ENCODE measurements at places on chromosomes 3 and 15. TPM values are rescaled to one million over a fixed set of nuclear protein-coding genes. Genes with fewer than 3 reads are reported as not detected.

GRCh38 chr3:45506084-45506483 lies 88.5 kb upstream of the LIMD1 start:
- DNase-seq = no peak

PRRT3 gene
- polyA plus RNA-seq = 4.3 TPM

DNA sequence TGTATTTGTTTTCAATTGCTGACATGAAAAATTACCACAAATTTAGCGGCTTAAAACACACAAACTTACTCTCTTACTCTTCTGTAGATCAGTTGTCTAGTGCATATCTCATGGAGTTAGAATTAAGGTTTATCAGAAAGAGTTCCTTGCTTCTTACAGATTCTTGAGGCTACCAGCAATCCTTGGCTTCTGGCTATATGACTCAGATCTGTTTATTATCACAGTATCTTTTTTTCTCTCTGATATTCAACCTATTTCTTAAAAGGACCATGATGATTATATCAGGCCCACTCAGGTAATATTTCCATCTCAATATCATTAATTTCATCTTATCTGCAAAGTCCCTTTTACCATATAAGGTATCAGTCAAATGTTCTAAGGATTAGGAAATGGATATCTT lies 263.5 kb upstream of the BCHE start:
- no peak for DNase-seq

DNA sequence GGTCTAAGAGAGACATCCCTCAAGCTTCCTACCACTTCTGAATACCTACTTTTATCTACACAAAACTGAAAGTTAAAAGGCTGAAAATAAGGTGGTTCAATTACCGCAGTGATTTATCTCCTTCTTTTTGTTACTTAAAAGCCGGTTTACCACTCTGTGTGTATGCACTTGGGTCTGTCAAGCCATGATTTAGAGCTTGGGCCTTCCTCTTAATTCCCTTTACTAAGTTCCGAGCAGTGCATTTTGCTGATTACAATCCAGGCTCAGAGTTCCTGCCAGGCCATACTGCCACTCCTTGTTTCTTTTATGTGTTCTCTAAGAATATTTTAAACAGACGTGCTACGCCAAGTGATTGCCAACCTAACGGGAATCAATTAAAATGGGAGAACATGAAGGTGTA lies 16.5 kb downstream of the KCTD6 start:
- DNase-seq = no peak

GRCh38 chr15:87082581-87082980 lies 1002.9 kb downstream of the AGBL1 start:
- DNase-seq = no peak

DNA sequence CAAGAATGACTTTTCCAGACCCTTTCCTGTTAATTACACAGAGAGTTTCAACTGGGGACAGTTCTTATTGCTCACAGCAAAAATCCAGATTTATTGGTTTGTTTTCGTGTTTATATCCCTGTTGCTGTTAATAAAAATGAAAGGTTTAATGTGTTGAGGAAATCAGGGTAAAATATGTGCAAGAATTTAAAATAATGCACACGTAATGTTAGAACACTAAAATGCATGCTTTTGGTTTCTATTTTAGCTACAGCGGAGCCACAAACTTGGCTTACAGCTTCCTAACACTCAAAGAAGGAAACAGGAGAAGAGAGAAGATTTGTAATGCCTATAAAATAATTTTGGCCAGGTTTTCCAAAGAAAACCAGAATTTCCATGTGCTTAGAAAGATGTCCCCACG lies 62.7 kb downstream of the CASR start:
- peak; percentile 36 for DNase-seq

CILP gene
- 3.2 TPM for polyA plus RNA-seq

TFG gene
- polyA plus RNA-seq = 139 TPM

- DNase-seq = no peak
These were observed 42.6 kb upstream of the TP63 start for GRCh38 chr3:189588475-189589178.

DNA sequence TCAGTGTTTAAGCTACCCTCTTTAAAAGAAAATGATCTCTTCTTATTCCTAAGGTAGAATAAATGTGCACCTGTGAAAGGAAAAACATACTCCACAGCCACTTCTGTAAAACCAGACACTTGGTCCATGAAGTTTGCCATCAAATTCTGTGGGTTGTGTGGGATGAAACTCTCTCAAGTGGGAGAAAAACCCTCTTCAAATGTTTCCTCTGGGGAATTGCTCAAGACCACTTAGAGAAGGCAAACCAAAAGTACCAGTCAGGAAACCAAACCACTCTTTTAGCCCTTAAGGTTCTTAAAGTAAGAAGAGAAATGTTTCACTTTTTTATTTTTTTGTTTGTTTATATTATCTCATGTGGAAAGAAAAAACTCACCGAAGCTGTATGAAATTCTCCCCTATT lies 1.2 kb downstream of the COL8A1 start:
- no peak for DNase-seq

LYZL4 gene
- not detected for polyA plus RNA-seq

- no peak for DNase-seq
These were observed 46.1 kb downstream of the IQSEC1 start for GRCh38 chr3:13027154-13027553.

DNA sequence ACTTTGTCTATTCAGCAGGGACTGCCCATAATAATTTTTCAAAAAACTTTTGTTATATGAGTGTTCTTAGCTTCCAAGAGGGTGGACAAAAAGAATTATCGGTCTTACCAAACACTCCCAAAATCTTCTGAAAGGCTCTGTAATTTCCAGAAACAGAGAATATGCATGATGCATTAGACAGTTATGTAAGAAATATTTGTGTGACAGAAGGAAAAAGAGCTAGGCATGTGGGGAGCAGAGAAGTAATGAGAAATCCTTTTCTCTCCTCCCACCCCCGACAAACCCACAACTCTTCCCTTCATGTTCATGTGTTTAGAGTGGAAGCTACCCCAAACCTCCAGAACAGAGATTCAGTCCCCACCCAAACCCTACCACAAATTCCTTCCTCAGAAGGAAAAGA lies 86.8 kb downstream of the MYO5A start:
- no peak for DNase-seq

GRCh38 chr3:138025553-138025952 lies 15.6 kb downstream of the CLDN18 start:
- DNase-seq = no peak

- no peak for DNase-seq
These were observed 20.4 kb downstream of the NANOGP8 start for GRCh38 chr15:35064576-35065190.

ERC2 gene
- 3.7 TPM for polyA plus RNA-seq

GRCh38 chr3:61927332-61927731 lies 366.0 kb downstream of the PTPRG start:
- no peak for DNase-seq

GRCh38 chr3:31105438-31106077 lies 211.1 kb upstream of the GADL1 start:
- no peak for DNase-seq

DNA sequence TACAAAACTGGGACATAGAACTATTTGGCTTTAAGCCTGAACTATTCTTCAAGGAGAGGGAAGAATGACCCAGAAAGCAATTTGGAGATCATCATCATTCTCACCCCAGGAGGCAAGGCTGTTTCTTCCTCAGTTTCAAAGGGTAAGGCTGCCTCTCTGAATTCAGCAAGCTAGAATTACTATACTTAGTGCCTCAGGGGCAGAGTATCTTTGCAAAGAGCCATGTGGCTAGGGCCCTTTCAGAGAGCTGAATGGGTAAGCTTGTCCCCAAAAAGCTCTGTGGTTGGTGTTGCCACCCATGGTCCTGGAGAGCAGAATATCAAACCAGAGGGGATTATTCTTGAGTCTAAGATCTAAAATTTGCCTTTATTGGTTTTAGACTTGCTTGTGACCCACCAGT lies 720.3 kb upstream of the ARPP21 start:
- DNase-seq = no peak

CHRNA3 gene
- 1.3 TPM for polyA plus RNA-seq

CCDC13 gene
- polyA plus RNA-seq = 3.9 TPM

DNA sequence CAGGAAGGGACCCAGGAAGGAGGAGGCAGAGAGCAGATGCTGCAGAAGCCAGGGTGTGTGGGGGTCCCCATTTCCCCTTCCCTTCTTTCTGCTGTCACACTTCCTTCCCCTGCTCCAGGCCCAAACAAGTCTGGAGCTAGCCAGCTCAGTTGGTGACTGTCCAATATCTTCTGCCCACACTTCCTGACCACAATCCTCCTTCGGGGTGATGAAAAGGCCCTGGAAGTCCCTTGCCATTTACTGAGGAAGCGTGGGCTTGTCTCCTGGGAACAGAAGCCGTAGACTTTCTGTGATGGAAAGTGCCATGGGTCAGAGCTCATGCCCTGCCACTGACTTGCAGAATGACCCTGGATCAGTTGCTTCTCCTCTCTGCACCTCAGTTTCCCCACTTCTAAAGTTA lies 39.0 kb downstream of the ANAPC13 start:
- DNase-seq = no peak

DNA sequence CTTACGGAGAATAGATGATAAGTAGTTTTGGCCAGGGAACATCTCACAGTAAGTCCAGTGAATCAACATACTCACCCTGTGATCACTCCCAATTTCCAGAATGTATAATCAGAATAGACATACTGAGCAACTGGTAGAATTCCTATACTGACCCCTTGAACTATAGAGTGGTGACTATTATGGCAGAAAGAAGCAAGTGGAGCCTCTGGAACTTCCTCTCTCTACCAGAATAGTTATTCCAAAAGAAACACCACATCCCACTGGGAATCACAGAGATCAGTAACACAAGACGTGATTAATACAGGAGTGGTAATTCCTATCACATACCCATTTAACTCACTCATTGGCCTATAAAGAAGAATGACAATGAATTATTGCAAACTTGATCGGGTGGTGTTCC lies 50.1 kb upstream of the TRIM42 start:
- no peak for DNase-seq

DNA sequence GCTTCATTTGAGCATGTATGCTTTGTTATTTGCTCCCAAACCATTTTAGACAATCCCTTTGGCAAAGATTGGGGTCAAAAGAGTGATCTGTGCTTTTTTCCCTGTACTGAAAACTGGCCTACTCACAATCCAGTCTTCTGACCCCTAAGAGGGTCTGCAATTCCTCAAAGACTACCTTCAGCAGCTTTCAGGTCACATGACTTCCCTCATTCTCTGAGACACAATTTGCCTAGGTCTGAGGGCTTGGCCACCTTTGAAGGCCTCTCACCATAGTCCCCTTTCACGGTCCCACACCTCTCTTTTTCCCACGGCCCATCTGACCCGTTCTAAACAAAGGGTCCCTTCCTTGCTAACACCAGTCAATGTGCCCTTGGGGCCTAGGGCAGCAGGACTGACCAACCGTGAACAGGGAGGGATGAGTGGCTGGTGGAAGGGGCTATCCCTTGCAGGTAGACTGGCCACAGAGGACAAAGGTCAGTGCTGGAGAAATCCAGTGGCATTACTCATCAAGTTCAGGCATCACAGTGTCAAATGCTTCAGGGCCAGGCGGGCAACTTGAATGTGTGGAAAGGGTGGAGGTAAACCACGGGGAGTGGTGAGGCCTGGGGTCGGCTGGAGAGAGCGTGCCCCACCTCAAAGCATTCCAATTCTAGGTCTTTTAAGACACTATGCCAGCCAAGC lies 10.8 kb downstream of the RASL12 start:
- DNase-seq = no peak

DNA sequence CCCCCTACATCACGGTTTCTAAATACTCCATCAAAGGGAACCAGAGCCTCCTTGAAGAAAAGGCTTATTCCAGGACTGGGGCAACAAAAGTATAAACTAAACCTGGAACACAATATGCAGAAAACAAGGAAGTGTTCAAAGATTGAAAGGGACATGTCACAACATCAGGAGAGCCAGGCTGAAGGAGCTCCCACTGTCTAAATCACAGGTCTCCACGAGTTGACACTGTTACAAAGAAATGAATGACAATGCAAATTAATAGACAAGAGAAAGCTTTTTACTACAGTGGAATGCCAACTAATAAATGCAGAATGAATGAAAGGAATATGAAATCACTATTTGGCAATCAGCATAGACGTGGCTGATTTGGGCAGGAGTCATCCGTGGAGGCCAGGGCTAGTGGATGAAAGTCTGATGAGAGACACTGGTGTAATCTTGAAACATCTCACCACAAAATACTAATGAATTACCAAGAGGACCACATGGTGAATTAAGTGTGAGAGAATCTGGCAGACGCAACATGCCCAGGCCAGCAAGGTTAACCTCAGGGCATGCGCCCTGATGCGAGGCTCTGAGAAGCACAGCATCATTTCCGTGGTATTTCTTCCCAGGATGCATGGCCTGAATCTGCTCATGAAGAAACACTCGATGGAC lies 123.8 kb upstream of the TJP1 start:
- no peak for DNase-seq

DNA sequence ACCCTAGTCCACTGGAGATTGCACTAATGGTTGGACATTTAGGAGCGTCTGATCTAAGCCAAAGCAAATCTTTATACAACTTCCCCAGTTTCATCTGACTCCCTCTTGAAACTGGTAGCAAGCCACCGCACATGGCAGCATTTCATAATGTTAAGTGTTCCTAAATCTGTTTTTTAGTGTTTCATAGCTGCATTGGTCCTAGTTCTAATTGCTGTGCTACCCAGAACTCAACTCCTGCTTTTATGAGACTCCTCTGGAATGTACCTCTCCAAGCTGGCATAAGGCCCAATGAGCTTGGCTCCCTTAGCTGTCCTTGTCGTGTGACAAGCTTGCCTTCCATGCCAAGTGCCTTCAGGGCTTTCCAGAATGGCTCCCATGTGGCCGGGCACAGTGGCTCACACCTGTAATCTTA lies 65.3 kb upstream of the FLNB start:
- DNase-seq = no peak

NRROS gene
- polyA plus RNA-seq = 2.6 TPM

DNA sequence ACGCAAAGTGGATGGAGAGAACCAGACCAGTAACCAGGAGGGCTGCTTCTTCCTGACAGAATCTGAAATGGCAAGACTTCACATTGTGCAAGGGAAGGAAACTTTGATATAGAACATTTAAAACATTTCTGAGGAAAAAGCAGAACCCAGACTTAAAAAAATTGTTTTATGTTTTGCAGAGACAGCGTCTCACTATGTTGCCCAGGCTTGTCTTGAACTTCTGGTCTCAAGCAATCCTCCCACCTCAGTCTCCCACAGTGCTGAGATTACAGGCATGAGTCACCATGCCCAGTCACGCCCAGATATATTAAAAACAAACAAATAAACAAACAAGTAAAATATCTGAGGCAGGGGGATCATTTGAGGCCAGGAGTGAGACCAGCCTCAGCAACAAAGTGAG lies 46.2 kb downstream of the CRTAP start:
- DNase-seq = no peak

DNA sequence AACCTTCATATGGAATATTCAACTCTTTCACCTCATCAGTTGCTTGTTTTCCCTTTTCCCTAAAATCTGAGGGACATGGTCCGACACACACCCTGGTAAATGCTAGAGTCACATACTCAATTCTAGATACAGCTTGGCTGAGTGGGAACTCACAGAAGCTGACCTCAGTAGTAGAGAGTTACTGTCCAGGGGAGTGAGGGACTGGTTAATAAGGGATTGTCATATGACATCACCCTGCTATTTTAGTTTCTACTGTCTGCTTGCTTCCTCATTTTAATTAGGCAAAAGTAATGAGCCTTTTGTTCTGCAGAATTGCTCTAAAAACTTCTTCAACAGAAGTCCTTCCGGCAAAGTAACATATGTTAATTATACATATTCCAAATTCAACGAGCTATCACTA lies 244.5 kb downstream of the ZIC4 start:
- no peak for DNase-seq
